Vagina (tissue), 2 donors: ENCODE measurements at places on chromosomes 12 and 14.

GRCh38 chr14:69317780-69318179 is 57.8 kb downstream of the GALNT16 start:
- no peak for DNase-seq

GRCh38 chr14:65330416-65330815 is 82.1 kb upstream of the FUT8 start:
- no peak for DNase-seq

DNA sequence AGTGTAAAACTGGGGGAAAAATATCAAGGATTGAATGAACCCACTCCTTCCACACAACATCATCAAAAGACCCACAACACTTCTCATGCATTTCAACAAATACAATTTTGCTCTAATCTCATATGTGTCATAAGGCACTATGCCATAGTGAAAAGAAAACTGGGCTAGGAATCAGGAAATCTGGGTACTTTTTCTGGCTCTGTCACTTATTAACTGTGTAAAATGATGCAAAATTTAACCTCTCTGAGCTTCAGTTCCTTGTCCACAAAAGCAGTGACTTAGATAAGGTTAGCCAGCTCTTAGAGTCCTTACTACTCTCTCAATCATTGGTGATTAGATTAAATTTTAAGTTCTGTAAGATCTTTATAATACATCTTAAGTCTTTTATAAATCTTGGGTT is 250.5 kb upstream of the SOX5 start:
- DNase-seq = no peak

GRCh38 chr14:60506985-60507829 is 1.7 kb upstream of the SIX6 start:
- no peak for DNase-seq

GRCh38 chr12:50129290-50129689 is 17.3 kb downstream of the COX14 start:
- no peak for DNase-seq

DNA sequence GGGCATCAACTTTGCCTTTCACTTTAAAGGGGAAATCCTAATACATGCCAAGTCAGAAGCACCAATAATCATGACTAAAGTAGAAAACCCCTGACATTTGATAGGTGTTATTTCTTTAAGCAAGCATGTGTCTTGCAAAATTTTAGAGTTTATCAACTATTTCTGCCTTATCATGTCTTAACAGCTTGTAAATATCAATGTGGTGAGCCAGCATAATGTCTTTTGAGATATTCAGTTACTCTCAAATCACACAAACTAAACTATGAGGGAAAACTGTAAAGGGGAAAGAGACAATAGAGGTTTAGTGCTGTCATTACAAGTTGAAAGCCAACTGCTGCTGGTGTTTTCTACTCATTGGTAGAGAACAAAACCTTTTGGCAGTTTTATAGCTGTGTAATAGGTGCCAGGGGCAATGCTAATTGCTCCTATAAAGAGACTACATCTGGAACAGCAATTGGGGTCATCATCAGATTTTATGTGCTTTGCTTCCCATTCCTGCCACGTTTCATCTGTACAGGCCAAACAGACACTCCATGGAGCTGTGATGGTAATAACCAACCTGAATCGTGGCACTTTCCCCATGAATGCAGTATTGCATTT is 1027.4 kb downstream of the FSCB start:
- no peak for DNase-seq

DNA sequence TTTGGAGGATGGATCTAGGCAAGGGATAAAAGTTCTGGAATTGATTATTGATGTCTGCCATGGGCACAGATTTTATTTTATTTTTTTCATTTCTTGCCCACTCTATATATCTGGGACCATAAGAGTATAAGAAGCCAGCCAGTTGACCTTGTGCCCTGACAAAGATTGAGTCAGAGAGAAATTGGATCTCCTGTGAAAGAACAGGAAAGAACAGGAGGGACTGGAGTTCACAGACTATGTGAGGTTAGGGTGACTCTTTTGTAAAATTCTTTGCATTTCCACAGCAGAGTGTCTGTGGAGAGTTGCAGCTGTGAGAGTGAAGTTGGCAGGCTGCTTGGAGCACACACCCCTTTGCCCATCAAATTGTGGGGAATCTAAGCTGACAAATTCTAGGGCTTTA is 358.4 kb upstream of the TBX3 start:
- DNase-seq = no peak

DNA sequence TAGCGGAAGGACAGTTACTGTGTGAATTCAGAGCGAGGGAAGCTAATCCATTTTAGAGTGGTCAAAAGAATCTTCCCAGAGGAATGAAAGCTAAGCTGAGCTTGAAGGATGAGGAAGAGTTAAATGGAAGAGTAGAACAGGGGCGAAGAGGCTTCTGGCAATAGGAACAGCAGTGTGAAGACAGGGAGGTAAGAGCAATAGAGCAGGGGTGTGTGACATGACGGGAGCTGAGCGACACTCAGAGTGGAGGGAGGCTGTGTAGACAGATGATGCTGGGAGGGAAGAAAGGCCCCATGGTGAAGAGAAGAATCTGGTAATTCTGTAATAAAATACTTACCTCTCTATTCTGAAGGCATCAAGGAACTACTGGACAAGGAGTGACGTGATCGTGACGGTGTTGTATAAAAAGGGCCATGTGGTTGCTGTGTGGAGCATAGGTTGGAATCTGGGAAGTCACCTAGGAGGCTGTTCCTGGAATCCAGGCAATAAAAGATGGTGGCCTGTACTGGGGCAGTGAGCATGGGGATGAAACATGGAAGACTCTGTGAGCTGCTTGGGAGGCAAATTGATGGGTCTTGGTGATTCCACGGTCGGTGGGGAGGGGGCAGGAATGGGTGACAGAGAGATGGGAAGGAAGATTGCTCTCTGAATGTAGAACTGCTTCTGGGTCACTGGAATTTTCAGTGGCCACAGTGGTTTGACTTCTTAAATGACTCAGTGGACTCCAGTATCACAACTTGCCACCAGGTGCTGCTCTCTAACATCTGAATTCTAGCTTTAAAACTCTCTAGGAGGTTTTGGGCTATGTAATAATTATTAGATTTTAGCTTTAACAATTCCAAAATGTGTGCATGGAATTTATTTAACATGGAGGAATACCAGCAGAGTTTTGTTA is 164.1 kb downstream of the ATP23 start:
- DNase-seq = no peak

GRCh38 chr12:47717443-47718193 is 7.7 kb downstream of the ENDOU start:
- no peak for DNase-seq

DNA sequence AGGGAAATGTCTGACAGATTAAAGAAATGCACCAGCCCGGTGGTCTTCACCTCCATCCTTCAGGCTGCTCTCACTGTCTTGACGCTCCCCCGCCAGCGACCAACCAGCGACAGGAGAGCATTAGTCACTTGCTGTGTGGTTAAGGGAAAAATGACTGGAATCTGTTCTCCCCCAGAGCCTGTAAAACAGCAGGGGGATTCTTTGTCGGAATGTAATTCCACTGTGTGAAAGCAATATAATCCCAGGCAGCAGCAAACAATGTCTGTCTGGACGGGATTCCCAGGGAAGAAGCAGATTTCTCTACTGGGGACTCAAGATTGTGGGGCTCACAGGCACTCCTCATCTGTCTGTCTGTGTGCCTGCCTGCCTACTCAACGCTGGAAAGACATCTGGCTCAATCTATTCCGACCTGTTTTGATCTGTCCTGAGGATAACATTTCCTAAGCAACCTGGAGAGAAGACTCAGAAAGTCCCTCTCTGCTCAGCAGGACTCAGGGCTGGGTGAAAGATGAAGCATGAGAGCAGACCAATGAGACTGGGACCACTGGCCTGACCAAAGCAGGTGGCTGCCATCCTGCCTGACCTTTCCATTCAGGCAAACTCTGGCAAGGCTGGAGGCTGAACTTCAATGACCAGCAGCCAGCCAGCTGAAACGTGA is 54.6 kb downstream of the NUAK1 start:
- no peak for DNase-seq

GRCh38 chr14:69133206-69134125 is 19.5 kb downstream of the DCAF5 start:
- DNase-seq = no peak

- no peak for DNase-seq
Measured at GRCh38 chr12:30763053-30763452, 8.3 kb upstream of the CAPRIN2 start.

GRCh38 chr14:64061706-64062105 is 208.9 kb downstream of the SYNE2 start:
- no peak for DNase-seq

GRCh38 chr12:39672976-39673375 is 53.4 kb upstream of the ABCD2 start:
- no peak for DNase-seq

- DNase-seq = no peak
Measured at GRCh38 chr12:123971770-123972456, 718 bp downstream of the CCDC92 start.

- DNase-seq = no peak
Measured at GRCh38 chr12:24307716-24308335, 358.4 kb upstream of the SOX5 start.

DNA sequence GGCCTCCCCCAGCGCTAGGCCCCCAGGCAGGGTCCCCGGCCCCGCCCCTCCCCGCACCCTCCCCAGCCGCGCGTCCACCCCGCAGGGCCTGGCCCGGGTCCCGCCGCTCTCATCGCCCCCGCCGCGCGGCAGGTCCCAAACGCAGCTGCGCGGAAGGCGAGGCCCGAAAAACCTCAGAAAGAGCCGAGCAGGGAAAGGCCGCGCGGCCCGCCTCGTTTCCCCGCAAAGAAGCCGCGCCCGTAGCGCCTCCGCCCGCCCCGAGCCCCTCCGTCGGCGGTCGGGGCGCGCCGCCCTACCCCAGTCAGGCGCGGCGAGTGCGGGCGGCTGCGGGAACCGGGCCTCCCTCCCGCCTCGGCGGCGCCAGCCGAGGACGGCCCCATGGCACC is 324 bp downstream of the POLE start:
- no peak for DNase-seq

GRCh38 chr14:72961579-72962335 is 35.5 kb downstream of the DCAF4 start:
- no peak for DNase-seq

DNA sequence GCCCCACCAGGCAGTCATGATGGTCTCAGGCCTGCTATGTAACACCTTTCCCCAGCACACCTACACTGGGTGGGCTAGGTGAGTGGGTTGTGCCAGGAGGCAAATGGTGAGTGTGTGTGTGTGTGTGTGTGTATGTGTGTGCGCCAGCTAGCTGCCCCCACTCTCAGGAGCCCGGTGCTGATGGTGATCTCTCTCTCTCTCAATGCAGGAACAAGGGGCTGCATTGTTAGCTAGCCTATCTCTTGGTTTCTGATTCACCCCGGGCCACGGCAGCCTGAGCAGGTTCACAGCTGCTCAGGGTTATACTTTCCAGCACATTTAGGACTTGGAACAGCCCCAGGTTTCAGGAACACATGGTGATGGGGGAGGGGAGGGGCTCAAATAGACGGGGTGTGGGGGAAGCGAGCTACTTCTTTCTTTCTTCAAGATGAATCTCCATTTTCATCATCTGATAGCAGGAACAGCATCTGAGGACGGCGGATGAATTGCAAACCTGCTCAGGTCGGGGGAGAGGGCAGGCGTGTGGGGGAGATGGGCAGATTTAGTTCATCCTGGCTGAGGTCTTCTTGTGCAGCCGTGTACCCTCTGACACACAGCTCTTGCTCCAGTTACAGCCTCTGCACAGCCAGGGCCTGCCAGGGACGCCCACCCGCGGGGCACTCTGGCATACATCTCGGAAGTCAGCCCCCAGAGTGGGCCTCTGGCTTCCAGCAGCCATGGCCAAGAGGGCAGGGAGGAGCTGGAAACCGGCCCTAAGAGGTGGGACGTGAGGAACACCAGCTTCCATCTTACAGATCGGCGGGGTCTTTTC is 137.6 kb downstream of the ZFP36L1 start:
- peak; percentile 91 for DNase-seq

- DNase-seq = no peak
Measured at GRCh38 chr14:74211945-74212580, 27.2 kb upstream of the VSX2 start.

GRCh38 chr12:92898755-92899154 is 30.3 kb downstream of the EEA1 start:
- no peak for DNase-seq

DNA sequence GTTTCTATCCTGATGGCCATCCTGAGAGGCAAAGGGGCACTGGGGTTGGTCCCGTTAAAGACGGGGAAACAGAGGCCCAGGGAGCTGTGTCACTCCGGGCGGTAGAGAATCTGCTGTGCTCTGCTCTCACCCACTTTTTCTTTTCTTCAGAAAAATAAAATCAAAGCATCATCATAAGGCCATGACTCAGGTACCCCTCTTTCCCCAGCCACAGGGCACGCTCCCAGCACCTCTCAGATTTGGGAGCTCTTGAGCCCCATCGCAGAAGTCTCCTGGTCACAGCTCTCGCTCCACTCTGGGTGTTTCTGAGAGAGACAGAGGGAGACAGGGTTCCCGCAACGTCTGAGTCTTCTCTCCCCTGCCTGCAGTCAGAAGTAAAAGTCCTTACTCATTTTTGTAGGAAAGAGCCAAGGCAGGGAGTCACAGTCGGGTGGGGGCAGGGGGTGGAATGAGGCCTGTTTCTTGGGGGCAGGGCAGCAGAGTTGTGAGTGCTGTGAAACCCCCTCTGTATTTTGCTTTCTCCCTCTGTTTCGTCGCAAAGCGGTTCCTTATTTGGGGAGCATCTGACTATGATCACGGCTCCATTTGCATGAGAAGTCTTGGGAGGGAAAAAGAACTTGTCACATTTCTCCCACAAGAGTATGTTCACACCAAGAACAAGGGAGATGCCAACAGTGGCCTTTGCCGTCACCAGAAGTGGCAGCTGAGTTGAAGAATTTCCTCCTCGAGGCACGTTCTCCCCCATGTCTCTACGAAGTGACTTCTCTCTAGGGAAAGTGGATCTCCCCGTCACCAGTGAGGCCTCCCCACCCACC is 139.0 kb downstream of the BCL11B start:
- peak; percentile 91 for DNase-seq

DNA sequence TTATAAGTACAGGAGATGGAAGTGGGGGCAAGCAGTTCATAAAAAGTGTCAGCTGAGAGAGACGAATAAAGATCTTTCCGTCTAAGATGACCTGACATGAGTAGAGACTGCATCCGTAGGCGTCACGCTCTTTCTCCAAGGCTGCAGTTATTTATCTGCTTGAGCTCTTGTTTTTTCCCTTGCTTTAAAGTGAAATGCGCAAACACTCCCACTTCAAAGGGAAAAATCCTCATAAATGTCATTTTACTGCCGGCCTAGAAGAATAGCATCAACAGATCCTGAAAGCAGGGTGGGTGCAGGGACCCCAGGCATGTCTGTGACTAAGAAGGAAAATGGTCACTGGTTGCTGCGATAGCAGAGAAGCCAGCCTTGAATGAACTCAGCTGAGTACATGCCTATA is 647.4 kb downstream of the MED13L start:
- DNase-seq = no peak

- DNase-seq = no peak
Measured at GRCh38 chr14:81382517-81383225, 17.5 kb downstream of the STON2 start.

GRCh38 chr12:109277899-109278762 is 31.0 kb downstream of the FOXN4 start:
- DNase-seq = no peak

- no peak for DNase-seq
Measured at GRCh38 chr12:14884458-14884878, 1.2 kb downstream of the MGP start.

GRCh38 chr14:73753887-73754795 is 40.0 kb upstream of the PNMA1 start:
- DNase-seq = no peak
